Foreskin keratinocyte (primary cell): ENCODE measurements at places on chromosomes 7 and 10.

GRCh38 chr10:84269162-84269561, 24.3 kb downstream of the RGR start:
- no peak for DNase-seq

DNA sequence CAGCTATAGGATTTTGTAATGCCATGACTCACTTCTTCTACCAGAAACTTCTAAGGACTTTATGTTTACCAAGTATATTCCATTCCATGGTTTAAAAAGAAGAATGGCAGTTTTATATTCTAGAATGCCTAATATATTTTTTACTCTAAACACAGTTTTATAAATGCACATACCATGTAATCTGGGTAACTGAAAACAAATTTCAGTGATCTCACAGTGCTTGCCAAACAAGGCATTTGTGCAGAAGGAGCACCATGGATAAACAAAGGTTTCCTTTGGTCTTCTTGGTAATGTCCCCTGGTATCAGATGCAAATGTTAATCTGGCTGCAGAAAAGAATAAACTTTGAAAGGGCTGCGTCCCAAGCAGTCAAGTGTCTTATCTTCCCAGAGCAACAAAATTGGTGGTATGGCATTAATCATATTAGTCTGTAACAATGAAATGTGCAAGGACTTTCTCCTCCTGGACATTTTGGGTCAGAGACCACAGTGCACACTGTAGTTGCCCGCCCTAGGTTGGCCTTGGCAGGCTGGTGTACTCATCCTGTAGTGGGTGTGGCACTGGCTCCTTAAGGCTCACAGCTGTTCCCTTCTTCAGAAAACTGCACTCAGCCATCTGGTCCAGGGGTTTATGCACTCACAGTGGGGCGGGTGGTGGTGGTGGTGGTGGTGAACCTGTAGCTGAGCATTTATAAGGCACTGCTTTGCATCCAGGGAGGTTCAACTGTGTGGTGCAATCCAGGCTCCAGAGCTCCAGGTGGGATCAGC, 56.7 kb downstream of the LAMB4 start:
- DNase-seq, result no peak

DNA sequence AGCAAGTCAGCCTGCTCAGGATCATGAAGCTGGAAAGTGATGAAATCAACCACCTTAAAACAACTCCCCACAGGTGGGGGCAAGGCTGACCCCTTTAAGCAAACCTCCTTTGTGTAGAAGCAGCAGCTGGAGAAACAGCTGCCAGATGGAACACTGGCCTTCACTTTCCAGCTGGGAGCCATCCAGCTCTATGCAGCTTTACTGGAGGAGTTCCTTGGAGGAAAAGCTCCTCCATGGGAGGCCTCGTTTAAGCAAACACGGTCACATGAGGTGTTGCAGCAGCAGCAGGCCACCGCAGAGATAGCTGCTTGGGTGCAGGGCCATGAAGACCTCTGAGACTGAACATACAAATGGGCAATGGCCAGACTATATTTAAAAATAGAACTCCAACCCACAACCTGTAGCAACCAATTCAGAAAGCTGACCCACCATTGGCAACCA, 13.0 kb upstream of the DLG5 start:
- DNase-seq, result no peak

DNA sequence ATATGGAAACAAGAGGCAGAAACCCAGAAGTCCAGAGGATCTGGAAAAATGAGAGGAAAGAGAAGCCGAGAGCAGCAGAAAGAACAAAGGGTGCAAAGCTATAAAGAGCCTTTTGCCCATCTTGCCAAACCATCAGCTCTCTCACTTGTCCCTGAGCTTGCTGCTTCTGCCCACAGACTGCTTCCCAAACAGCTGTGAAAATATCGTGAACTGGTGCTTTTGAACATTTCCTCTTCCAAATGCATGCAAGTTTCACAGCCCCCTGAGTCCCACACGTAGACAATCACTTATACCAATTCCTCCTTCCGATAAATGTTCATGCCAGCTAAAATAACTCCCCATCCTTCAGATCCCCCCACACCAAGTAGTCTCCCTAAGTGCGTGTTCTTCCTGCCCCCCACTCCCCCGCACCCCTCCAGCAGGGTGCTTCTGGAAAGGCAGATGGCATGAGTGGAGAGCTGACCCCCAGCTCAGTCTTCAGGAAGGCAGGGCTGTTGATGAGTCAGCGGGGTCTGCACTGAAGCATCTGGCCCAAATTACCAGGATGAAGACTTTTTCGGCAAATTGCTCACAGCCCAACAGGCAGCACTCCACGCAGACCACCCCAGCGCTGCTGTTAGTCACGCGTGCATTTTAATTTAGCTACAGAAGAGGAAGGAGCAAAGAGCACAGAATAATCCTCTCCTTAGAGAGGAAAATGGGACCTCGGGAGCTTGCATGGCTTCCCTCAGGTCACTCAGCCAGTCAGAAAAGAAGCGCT, 76.1 kb upstream of the KCNMA1 start:
- no peak for DNase-seq

DNA sequence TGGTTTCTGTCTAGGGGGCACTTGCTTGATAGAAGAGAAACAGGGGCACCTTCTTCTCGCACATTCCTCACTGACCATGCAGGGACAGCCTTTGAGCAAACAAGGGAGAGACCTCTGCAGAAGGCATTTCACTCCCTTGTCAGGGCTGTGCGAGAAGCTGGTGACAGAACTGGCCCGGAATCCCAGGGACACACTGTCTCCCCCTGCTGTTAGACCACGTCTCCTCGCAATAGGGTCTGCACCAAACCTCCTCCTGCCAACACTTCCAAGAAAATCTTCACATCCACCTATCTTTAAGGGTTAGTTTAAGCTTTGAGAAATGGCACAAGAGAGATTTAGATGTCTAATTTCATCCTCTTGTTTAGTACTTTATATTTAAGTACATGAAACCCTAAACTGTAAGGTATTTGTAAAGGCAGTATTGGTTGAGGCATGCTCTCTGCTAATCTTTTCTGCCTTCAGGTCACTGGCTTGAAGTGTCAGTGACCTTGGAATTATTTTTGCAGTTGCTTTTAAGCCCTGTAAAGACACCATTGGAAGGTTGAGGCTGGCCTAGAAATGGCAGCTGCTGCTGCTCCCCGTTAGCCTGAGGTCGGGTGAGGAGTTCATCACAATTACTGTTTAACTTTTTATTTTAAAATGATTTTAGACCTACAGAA, 37.0 kb downstream of the RBM20 start:
- no peak for DNase-seq

DNA sequence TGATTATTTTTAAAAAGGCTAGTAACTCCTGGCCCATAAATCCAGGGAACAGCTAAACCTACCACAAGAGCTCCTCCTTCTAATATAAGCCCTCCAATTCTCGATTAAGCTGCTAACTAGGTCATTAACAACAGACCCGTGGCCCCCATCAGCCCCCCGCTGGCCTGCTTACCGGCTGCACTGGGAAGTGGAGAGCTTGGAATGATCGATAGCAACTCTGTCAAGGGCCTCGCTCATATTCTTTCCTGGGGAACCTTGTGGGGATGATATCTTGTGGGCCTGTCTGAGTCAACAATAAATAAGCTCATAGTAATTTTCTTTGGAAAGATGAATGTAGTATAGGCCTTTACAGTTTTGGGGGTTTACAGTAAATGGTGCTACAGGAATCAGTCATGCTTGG, 353.5 kb downstream of the TCERG1L start:
- DNase-seq, result no peak

DNA sequence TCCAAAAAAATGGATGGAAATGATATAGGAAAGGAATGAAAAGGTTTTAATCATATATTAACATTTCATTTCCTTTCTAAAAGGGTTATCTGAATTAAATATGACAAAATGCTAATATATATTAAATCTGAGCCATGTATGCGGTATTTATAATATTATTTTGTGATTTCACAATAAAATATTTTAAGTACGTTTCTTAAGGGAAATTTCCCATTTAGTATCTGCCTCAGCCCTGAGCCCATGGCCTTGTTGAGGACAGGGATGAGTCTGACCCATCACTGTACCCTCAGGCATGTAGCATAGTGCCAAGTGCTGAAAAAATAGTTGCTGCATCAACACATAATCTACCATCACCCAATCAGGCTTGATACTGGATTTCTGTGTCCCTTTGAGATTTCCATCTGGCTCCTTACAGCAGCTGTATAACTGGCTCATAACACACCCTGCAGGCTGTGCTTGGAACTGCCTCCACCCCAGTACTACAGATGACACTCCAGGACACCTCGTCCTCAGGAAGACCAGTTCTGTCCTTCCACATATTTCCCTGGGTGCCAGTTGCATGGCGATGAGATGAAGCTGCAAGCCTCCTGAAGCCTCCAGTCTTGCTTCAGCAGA, 59.4 kb upstream of the ASAH2 start:
- DNase-seq, result no peak

DNA sequence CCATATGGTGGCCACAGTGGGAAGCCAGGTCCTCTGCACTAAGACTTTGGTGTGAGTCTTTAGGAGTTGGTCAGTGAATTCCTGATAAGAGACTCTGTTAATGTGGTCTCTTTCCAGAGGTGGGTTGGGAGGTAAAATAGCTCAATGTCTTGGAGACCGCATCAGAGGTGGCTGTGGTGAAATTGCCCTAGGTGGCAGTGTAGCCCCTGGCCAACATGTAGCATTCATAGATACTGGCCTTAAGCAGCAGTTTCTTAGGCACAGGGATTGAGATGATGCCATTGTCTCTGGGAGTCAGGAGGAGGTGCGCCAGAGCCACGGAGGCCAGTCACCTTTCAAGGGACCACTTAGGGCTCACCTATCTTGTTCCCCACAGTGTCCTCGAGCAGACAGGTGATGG, 202.8 kb downstream of the CREB5 start:
- DNase-seq, result no peak

- no peak for DNase-seq
These were observed 145.2 kb downstream of the GRM3 start for GRCh38 chr7:86788948-86789347.

- no peak for DNase-seq
These were observed 32.0 kb downstream of the WAC start for GRCh38 chr10:28564905-28565304.

GRCh38 chr7:47677664-47678063, 95.8 kb upstream of the TNS3 start:
- DNase-seq, result peak; percentile 78

- DNase-seq, result no peak
These were observed 27.8 kb downstream of the DENND10 start for GRCh38 chr10:119131512-119132240.

- DNase-seq, result peak; percentile 29
These were observed 558.3 kb upstream of the FOXK1 start for GRCh38 chr7:4123823-4124222.

- no peak for DNase-seq
These were observed 4.5 kb downstream of the STAM start for GRCh38 chr10:17648243-17649035.

- no peak for DNase-seq
These were observed 210.1 kb downstream of the JCAD start for GRCh38 chr10:29849126-29849833.
